Memory B cell (primary cell): ENCODE measurements at places on chromosomes 5 and 9.

DNA sequence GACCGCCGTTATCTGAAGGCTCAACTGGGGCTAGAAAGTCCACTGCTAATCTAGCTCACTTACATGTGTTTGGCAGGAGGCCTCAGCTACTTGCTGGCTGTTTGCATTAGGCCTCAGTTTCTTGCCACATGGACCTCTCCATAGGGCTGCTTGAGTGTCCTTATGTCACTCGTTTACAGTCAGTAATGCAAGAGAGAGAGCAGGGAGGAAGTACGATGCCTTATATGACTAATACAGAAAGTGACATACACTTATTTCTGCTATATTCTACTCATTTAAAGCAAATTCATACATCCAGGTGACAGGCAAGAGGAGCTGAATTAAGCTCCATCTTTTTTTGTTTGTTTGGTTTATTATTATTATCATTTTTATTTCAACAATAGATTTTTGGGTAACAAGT, 179.6 kb downstream of the LURAP1L start:
- H3K27ac ChIP-seq, result no peak overlapping the region
- DNase-seq, result no peak
- no peaks in the 10 kb centered on the region for H3K36me3 ChIP-seq
- no peak overlapping the region for H3K4me3 ChIP-seq
- H3K27me3 ChIP-seq, result no peaks in the 10 kb centered on the region

DNA sequence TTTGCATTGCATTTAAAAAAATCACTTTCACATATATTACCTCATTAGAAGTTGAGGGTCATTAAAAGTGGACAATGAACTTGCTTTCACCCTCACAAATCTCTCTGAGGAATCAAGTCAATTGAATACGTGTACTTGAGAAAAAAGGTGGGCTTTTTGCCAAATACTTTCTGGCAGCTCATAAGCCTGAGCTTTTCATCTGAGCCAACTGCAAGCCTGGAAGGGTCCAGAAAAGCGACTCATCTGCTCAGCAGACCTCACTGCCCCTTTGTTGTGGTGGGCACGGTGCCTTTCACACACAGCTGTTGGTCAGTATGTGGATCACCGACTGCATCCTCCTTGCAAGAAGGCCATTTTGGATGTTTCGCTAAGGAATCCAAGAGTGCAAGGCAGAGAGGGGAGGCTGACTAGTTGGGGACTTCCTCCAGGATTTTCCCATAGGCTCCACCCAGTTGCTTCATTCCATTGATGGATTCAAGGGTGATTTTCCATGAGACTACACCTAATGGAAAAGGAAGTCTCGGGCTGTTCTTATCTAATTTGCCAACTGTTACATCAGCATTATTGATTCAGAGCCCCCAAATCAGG, 564.7 kb downstream of the PDE4D start:
- H3K36me3 ChIP-seq, result no peaks in the 10 kb centered on the region
- H3K27ac ChIP-seq, result no peak overlapping the region
- no peak for DNase-seq
- H3K4me3 ChIP-seq, result no peak overlapping the region
- H3K27me3 ChIP-seq, result no peaks in the 10 kb centered on the region
- no peaks in the 10 kb centered on the region for H3K4me1 ChIP-seq

DNA sequence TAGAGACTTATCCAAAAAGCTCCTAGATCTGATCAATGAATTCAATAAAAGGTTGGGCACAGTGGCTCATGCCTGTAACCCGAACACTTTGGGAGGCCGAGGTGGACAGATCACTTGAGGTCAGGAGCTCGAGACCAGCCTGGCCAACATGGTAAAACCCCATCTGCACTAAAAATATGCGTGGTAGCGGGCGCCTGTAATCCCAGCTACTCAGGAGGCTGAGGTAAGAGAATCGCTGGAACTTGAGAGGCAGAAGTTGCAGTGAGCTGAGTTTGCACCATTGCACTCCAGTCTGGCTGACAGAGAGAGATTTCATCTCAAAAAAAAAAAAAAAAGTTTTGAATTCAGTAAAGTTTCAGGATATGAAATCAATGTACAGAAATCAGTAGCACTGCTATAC, 20.0 kb downstream of the DCTN4 start:
- H3K36me3 ChIP-seq, result peaks cover 65% of the 10 kb centered on the region
- H3K27me3 ChIP-seq, result no peaks in the 10 kb centered on the region
- peak overlapping the region; percentile 73 for H3K27ac ChIP-seq
- H3K4me1 ChIP-seq, result peaks cover 38% of the 10 kb centered on the region
- H3K4me3 ChIP-seq, result no peak overlapping the region

- peaks cover 6% of the 10 kb centered on the region for H3K4me1 ChIP-seq
- DNase-seq, result no peak
- no peak overlapping the region for H3K27ac ChIP-seq
- no peak overlapping the region for H3K4me3 ChIP-seq
- H3K36me3 ChIP-seq, result no peaks in the 10 kb centered on the region
These were observed 218.8 kb upstream of the ADRA1B start for GRCh38 chr5:159697530-159697929.

DNA sequence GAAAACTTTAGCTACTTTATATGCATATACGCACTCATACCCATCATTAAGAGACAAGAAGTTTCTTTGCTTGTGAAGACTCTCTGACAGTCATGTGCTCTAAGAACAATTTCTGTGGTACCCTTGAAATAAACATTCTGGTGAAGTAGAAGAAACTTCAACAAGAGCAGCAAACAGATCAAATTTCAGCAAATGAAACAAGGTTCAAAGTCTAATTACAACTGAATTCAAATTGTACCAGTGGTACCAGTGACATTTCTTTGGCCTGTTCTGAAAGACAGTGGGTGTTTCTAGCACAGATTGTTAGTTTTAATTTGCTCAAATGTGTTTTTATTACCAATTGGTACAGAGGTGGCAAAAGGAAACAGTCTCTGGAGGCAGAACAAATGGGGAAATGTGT, 391.0 kb downstream of the CHSY3 start:
- no peak overlapping the region for H3K27ac ChIP-seq
- no peaks in the 10 kb centered on the region for H3K36me3 ChIP-seq
- no peaks in the 10 kb centered on the region for H3K4me1 ChIP-seq
- H3K27me3 ChIP-seq, result no peaks in the 10 kb centered on the region
- DNase-seq, result no peak

DNA sequence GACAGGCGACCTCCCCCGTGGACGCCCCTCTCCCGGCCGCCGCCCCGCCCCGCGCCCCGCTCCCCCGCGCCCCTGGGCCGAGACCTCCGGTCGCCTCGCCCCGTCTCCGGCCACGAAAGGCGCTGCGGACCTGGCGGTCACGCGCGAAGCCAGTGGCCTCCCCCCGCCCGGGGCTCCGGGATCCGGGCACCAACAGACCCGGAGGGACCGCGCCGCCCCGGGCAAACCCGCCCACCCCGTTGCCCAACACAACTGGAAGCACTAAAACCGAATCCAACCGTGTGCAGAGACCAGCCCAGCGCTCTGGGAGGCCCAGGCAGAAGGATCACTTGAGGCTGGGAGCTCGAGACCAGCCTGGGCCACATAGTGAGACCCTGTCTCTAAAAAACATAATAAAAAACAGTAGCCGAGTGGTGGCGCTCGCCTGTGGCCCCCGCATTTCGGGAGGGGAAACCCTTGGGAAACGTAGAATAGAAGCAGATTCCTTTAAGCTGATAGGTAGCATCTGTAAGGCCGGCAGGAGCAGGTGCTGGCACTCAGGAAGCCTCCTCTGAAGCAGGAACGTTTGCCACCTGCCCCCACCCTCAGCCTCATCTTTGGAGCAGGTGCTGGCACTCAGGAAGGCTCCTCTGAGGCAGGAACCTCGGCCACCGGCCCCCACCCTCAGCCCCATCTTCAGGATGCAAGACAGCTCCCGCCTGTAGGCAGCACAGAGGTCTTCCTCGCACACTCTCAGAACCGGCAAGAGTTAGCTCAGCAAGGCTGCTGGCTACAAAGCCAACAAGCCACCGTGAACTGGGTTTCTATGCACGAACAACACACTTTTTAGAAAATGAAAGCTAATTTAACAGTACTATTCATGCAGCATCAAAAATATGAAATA, 4.6 kb upstream of the SLC9A3 start:
- H3K27me3 ChIP-seq, result peaks cover 27% of the 10 kb centered on the region
- no peak for DNase-seq
- H3K4me1 ChIP-seq, result peaks cover 33% of the 10 kb centered on the region
- H3K36me3 ChIP-seq, result peaks cover 7% of the 10 kb centered on the region

- peaks cover 9% of the 10 kb centered on the region for H3K27me3 ChIP-seq
- no peak overlapping the region for H3K27ac ChIP-seq
- no peaks in the 10 kb centered on the region for H3K36me3 ChIP-seq
- no peaks in the 10 kb centered on the region for H3K4me1 ChIP-seq
- no peak for DNase-seq
- H3K4me3 ChIP-seq, result no peak overlapping the region
These were observed 140.4 kb downstream of the GABBR2 start for GRCh38 chr9:98568234-98568908.

DNA sequence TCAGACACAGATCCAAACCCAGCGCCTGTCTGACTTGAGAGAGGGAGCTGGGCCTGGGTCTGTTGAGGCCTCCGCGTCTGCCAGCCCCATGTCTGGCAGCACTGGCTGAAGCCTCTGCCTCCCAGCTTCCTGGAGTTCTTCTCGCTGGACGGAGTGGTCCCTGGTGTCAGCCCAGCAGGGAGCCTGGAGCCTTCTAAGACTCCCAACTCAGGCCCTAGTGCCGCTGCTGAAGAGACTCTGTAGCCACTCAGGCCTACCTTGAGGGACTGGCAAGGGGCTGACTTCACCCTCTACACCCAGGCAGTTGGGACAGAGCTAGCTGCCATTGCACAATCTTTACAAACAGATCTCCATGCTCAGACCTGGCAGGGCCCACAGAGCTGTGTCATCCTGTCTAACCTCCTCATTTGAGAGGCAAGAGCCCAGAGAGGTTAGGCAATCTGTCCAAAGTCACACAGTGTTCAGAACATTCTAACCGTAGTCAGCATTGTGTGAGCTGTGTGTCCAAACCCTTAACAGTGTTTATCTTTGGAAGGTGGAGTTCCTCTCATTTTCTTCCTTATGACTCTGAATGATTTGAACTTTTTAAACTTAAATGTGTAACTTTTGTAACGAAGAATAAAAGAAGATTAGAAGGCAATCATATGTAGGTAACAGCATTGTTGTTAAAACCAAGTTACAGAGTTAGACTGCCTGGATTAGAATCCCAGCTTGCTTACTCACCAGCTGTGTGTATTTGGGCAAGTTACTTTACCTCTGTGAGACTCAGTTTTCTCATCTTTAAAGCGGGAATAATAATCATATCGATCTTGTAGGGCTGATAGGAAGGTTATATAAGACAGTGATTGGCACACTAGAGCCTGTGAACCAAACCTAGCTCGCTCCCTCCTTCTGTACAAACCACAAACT, 4.6 kb upstream of the DUSP1 start:
- H3K27ac ChIP-seq, result peak overlapping the region; percentile 100
- H3K4me3 ChIP-seq, result no peak overlapping the region
- no peak for DNase-seq
- H3K36me3 ChIP-seq, result no peaks in the 10 kb centered on the region

GRCh38 chr9:93456022-93456421, 2.6 kb upstream of the FAM120AOS start:
- peaks cover 41% of the 10 kb centered on the region for H3K4me1 ChIP-seq
- H3K36me3 ChIP-seq, result peaks cover 10% of the 10 kb centered on the region
- no peaks in the 10 kb centered on the region for H3K27me3 ChIP-seq
- DNase-seq, result no peak
- peak overlapping the region; percentile 5 for H3K4me3 ChIP-seq

- H3K4me1 ChIP-seq, result no peaks in the 10 kb centered on the region
- no peak overlapping the region for H3K4me3 ChIP-seq
- H3K27ac ChIP-seq, result no peak overlapping the region
- no peak for DNase-seq
- no peaks in the 10 kb centered on the region for H3K36me3 ChIP-seq
These were observed 351.9 kb upstream of the IRX2 start for GRCh38 chr5:3103262-3103811.

DNA sequence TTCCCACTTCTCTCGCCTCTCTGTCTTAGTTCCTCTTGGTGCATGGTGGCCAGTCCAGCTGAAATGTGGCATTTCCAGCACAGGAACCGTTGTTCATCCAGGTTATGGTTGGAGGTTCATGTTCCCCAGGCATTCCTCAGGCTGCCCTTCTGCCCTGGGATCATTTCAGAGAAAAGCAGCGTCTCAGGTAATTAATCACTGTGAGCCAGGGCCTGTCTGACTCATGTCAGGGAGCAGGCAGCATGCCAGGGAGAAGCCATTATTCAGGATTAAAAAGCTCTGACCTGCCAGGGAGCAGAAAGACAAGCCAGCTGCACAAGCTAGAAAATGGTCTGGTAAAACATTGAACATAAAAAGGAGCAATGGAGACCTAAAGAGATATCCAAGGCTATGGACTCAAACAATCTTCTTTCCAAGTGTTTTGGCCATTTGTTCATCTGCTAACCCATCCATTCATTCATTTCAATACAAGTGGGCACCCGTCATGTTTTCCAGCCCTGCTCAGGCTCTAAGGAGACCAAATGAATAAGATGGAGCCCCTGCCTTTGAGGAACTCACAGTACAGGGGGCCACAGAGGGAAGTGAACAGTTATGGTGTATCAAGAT, 241.4 kb downstream of the DRD1 start:
- H3K4me1 ChIP-seq, result no peaks in the 10 kb centered on the region
- no peaks in the 10 kb centered on the region for H3K36me3 ChIP-seq
- no peak overlapping the region for H3K4me3 ChIP-seq
- no peaks in the 10 kb centered on the region for H3K27me3 ChIP-seq
- DNase-seq, result no peak

- H3K36me3 ChIP-seq, result no peaks in the 10 kb centered on the region
- no peaks in the 10 kb centered on the region for H3K4me1 ChIP-seq
- no peak for DNase-seq
- H3K4me3 ChIP-seq, result no peak overlapping the region
These were observed 1509.0 kb downstream of the MAT2B start for GRCh38 chr5:165014439-165014838.

GRCh38 chr9:126857261-126857960, 3.0 kb upstream of the ZBTB34 start:
- no peak for DNase-seq
- peaks cover 9% of the 10 kb centered on the region for H3K4me1 ChIP-seq
- H3K36me3 ChIP-seq, result no peaks in the 10 kb centered on the region
- no peak overlapping the region for H3K4me3 ChIP-seq

GRCh38 chr5:3310541-3311261, 284.9 kb upstream of the IRX1 start:
- no peak overlapping the region for H3K27ac ChIP-seq
- H3K4me3 ChIP-seq, result no peak overlapping the region
- H3K4me1 ChIP-seq, result no peaks in the 10 kb centered on the region
- DNase-seq, result no peak
- H3K27me3 ChIP-seq, result no peaks in the 10 kb centered on the region
- no peaks in the 10 kb centered on the region for H3K36me3 ChIP-seq
